SK-N-SH (cell line): ENCODE measurements at places on chromosomes 4 and X. TPM values are rescaled to one million over a fixed set of nuclear protein-coding genes. Genes with fewer than 3 reads are reported as not detected.

- DNase-seq: no peak
Measured at GRCh38 chrX:38061335-38061734, 55.0 kb downstream of the SYTL5 start.

Gene SCRG1
- polyA plus RNA-seq: 0.16 and 0.24 TPM in 2 replicates

DNA sequence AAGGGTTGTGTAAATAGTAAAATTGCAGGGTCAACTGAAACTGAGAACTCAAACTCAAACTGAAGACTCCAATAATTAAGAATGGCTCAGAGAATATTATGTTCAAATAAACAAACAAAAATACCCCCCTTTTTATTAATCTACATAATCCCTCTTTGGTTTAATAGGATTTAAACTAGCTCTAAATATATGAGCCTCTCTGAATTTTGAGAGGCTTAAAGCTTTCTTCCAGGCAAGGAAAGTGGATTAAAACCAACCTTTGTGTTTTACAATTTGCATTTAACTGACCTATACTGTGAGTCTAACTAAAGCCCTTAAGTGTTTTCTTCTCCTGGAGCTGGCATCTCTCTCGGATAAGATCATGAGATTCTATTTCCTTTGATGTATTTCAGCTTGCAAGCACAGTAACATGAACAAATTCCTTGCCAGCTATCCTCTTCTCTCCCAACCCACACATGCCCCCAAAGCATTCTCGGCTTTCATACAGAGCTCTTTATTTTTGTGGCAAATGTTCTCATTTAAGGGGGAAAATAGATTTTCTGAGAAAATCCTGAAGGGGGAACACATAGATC, 1310.8 kb upstream of the AGA start:
- no peak for DNase-seq

DNA sequence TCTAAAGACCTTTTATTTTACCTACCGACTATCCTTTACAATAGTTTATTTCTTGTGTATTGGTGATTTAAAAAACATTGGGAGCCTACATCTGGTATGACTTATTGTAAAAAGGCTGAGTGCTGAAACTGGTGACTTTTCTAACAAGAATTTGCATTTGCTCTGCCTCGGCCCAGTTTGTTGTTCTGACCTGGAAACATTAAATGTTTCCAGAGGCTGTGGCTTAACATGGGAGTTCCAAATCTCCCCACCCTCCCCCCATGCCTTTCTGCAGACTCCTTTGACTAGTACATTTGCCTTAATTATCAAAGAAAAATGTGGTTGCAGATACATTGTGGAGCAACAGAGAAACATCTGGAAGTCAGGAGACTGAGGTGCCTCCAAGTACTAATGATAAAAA, 39.8 kb downstream of the SPCS3 start:
- no peak for DNase-seq

DNA sequence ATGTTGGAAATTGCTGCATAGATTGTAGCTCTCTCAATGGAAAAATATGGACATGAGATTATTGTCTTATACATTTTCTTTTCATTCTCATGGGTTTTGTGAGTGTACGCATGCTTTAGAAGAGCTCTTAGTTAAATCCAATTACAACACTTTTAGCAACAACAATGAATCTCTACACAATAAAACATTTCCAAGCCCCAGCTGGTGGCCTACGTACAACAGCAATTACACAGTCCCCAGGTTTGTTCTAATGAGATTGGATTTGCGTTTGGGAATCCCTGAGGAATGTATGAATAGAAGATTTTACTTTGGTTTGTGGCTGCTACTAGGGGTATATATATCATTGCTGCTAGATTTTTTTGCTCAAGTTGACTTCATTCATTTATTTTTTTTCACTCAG, 98.6 kb downstream of the FHDC1 start:
- no peak for DNase-seq

Gene DUSP21
- not detected in 2 replicates for polyA plus RNA-seq

Gene GAGE12H
- not detected in 2 replicates for polyA plus RNA-seq

Gene GYPE
- 0.74 and 1.2 TPM in 2 replicates for polyA plus RNA-seq

Gene C4orf50
- under 0.01 and 0.03 TPM in 2 replicates for polyA plus RNA-seq

DNA sequence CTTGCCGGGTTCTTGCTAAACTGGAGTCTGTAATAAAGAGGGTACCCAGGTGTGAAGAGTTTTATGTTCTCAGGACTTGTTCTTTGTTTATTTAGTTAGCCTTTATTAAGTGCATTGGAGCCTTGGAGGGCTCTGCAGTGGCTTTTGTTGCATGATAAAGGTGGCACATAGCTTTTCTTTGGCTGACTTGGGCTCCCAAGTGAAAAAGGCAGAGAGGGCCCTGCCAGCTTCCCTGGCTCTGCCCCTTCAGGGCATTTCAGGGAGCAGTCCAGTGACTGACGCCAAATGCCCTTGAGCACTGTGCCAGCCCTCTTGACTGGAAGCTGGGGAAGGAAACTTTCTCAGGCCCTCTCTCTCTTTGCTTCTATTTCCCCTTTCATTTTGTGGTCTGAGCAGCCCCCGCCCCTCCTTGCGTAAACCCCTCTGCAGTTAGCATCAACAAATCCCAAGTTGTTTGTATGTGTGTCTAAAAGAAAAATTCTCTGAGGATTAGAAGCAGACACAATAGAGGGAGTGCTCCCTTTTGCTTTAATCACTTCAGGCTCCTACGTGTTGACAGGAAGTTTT, 152.2 kb downstream of the NHS start:
- DNase-seq: no peak

Gene LANCL3
- under 0.01 TPM in 2 replicates for polyA plus RNA-seq

GRCh38 chrX:134144231-134144630, 92.8 kb upstream of the CCDC160 start:
- peak; percentile 5 for DNase-seq

DNA sequence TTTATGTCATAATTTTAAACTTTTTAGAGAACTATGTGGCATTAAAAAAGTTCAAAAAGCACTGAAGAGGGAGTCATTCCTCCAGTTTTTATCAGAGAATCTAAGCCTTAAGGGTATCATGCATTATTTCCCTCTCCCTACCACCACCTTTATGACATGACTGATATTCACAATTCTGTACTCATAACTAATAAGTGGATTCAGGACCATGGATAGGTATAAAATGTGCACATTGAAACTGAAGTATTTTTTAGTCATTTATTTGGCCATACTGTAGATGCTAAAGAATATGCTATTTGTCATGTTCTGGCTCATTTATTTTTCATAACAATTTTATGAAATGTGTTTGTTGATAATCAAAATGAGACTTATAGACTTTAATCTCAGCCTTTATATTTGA, 897.5 kb upstream of the AGA start:
- no peak for DNase-seq

Gene VCX3A
- not detected in 2 replicates for polyA plus RNA-seq

Gene MAGIX
- 0.78 and 1.1 TPM in 2 replicates for polyA plus RNA-seq

DNA sequence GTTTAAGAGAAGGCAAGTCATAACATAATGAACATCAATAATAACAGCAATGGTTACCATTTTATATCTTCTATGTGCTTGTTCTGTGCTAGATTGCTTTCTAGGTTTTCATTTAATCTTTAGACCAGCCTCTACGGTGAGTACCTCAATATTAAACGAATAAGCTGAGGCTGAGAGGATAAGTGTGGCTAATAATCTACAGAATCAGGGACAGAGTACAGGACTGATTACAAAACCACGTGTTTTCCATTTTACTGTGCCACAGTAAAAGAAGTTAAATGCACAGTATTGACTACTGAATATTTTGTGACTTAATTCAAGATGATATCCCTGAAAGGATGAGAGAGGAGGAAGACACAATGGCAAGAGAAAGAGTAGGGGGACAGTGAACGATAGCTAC, 56.3 kb downstream of the HUWE1 start:
- DNase-seq: no peak

- DNase-seq: no peak
Measured at GRCh38 chr4:42720533-42720932, 63.6 kb upstream of the ATP8A1 start.

DNA sequence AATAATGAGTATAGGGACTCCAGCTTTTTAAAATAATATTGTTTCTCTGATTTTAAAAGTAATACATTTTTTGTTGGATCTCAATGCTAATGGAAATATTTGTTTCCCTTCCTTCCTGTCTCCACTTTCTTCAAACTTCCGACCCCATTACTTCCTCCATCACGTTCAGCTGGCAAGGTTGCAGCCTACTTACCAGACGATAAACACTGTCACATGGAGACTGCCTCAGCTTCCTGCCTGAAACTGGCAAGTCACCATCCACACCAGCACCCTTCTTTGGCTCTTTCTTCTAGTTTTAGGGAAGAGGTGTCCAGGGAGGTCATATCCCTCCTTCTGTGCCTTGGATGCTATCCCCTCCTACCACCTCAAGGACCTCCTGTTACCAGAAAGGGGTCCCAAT, 3.4 kb upstream of the INTU start:
- no peak for DNase-seq

GRCh38 chrX:13263560-13264251, 56.1 kb downstream of the ATXN3L start:
- no peak for DNase-seq

Gene MAMLD1
- polyA plus RNA-seq: 2.9 and 4.4 TPM in 2 replicates

- DNase-seq: no peak
Measured at GRCh38 chr4:76883147-76883546, 14.8 kb downstream of the SOWAHB start.

Gene BRS3
- polyA plus RNA-seq: not detected in 2 replicates

DNA sequence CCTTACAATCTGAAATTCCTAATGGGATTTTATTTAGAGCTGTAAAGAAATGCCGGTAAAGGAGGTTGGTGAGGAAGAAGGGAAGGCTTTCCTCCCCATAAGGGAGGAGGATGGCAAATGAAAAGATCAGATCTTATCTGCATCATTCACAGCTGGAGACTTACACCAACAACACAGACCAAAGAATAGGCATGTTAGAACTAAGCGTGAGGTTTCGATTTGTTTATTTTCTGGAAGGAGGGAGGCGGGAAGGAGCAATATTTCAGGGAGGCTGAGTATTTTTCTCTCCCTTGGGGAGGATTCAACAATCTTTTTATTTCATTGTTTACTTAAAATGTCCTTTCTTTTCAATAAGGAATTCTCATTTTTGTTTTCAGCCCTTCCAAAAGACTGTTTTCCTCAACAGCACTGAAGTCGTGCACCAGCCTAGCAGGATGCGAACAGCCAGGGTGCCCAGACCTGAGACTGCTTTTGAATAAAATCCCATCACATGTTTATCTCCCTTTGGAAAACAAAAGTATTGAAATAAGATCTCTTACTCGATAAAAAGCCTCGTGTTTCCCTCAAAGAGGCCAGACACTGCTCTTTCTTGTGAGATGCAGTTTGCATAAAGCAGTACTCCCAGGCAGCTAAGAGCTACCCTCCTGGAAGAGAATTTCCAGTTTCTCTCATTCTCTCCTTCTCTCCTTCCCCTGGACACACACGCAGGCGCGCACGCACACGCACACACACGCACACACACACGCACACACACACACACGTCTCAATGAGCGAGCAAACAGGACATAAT, 236.1 kb downstream of the MGST2 start:
- peak; percentile 46 for DNase-seq

GRCh38 chr4:3725936-3726870, 40.0 kb upstream of the ADRA2C start:
- DNase-seq: no peak

DNA sequence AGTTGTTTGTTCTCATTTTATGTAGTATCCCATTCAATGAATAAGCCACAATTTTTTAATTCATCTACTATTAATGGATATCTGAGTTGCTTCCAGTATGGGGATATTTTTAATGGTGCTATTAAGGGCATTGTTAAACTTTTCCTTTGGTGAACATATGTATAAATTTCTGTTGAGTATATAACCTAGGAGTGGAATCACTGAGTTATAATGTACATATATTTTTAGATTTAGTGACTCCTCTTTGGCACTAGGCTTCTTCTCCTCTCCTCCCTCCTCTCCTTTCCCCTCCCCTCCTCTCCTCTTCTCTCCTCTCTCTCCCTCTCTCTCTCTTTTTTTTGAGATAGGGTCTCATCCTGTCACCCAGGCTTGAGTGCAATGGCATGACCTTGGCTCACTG, 26.4 kb downstream of the RBM47 start:
- no peak for DNase-seq

Gene SORBS2
- polyA plus RNA-seq: 2.5 and 3.1 TPM in 2 replicates

Gene PAGE2B
- 0.31 TPM in 1 of 2 replicates, not detected in the other for polyA plus RNA-seq

DNA sequence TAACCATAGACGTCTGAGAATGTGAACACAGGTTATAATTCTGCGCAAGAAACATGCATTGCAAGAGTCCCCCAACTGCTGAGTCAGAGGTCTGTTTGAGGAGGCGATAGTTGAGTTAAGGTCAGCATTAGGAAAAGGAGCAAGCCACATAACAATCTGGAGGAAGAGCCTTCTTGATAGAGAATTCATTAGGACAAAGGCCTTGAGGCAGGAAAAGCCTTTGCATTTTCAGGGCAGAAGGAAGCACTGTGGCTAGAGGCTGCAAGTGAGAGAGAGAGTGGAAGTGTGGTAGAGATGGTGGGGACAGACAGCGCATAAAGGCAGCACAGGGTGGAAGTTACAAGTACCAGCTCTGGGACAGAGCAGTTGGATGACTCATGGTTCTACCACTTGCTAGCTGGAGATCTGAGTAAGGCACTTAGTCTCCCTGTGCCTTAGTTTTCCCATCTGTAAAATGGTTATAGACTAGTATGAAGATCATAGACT, 125.8 kb upstream of the LNX1 start:
- no peak for DNase-seq

GRCh38 chrX:65741823-65742222, 74.4 kb downstream of the MSN start:
- no peak for DNase-seq

Gene FAM184B
- polyA plus RNA-seq: not detected in 2 replicates

GRCh38 chr4:52982946-52983340, 120.8 kb downstream of the RASL11B start:
- no peak for DNase-seq

DNA sequence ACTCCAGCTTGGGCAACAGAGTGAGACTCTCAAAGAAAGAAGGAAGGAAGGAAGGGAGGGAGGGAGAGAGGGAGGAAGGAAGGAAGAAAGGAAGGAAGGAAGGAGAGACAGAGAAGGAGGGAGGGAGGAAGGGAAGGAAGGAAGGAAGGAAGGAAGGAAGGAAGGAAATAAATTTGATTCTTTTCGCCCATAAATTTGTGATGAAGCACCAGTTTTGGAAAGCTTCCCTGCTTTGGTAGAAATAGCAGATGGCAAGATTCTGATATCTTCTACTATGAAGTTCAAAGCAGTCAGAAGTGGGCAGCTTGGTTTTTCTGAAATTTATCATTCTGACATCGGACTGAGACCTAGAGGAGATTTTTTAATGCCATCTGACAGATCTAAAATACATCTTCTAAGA, 11.7 kb upstream of the GYG2 start:
- no peak for DNase-seq

DNA sequence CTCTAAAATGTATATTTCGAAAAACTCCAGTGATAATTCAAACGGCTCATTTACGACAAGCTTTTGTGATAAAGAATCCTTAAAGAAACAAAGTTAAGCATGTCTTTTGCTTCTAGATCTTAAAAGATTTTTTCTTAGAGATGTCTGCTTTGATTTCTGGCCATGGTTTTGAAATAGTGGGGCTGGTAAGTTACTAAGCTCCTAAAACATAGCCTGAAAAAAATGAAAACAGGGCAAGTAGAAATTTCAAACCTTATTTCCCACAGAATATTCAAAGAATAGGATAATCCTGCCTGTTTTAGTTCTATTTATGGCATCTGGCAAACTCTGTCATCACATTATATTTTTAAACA, 318.3 kb downstream of the ARHGAP24 start:
- DNase-seq: no peak

Gene FGFR3
- polyA plus RNA-seq: 0.62 and 1.1 TPM in 2 replicates

Gene GAGE13
- not detected in 2 replicates for polyA plus RNA-seq

- DNase-seq: no peak
Measured at GRCh38 chr4:127484117-127484516, 148.6 kb upstream of the INTU start.
